ENCODE measurements at places on chromosomes 3 and 15.

DNA sequence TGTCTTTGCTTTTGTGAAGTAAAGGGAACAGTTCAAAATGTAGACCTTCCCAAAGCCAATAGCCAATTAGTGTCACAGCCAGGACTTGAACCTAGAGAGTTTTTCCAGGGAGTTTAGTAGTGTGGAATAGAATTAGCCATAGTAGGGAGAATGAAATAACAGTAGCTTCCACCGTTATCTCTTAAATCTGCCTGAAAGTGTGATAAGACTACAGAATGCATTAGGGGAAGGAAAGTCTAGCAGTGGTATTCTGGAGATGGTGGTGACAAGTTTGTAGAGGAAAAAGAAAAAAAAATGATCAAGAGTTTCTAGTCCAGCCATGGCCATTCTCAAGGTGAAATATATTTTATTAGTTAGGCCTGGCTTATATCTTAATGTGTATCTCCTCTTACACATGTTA lies 13.8 kb downstream of the ATP11B start:
- DNase-seq = no peak

- DNase-seq = no peak
Measured at GRCh38 chr3:126419886-126420786, 25.4 kb downstream of the CFAP100 start.

GRCh38 chr3:34056951-34057390 lies 258.5 kb downstream of the PDCD6IP start:
- DNase-seq = no peak

- no peak for DNase-seq
Measured at GRCh38 chr3:9101286-9101685, 138.0 kb upstream of the RAD18 start.

DNA sequence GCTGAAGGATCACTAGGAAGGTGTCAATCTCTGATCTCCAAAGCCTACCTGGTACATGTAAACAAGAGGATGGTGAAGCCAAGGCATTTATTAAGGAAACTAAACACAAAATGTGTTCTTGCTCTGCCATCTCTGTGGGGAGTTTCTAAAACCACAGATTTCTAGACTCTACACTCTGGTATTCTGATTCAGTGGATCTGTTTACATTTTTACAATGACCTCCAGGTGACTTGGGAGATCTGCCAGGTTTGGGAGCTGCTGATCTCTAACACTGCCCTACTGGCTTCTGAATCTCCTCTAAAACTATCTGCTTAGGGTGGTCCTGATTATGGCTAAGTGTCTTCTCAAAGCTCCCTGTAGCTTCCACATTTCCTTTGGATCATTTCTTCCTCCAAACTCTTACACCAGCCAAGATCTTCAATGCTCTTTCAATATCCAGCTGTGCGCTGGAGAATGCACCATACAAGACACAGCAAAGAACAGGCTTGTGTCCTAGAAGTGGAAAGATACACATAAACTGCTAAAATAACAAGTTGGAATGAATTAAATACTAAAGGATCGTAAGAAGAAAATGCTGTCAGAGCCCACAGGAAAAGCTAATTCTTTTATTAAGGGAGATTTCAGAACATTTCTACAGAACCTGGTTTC lies 72.7 kb downstream of the GREM1 start:
- no peak for DNase-seq

GRCh38 chr3:18126772-18127171 lies 298.4 kb downstream of the SATB1 start:
- no peak for DNase-seq

DNA sequence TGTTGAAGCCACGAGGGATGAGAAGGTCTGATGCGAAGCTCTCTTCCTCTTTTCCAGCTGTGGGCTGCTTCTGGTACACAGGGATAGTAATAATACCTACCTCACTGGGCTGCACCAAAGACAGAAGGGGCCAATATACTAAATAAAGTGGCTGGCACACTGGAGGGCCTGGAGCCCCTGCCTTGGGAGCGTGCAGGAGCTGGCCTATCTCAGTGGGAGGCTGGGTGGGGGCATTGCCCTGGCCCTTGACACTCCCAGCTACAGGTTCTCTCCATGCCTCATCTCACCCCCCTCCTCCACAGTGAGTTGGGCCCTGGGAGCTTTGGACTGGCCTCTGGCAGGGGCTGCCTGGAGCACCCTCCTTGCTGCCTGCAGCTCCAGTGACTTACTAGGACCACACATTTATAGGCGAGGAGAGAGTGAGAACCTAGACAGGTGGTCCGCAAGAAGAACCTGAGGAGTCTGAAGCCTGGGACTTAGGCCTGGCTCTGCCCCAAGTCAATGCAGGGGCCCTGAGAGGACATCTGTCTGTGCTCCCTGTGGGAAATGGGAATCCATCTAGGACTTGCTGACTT lies 1.6 kb downstream of the NOX5 start:
- no peak for DNase-seq

GRCh38 chr3:59856934-59857460 lies 807.2 kb upstream of the CFAP20DC start:
- DNase-seq = no peak

GRCh38 chr3:123733805-123734526 lies 149.1 kb upstream of the HACD2 start:
- DNase-seq = no peak

GRCh38 chr15:87733541-87733941 lies 523.0 kb downstream of the NTRK3 start:
- no peak for DNase-seq

DNA sequence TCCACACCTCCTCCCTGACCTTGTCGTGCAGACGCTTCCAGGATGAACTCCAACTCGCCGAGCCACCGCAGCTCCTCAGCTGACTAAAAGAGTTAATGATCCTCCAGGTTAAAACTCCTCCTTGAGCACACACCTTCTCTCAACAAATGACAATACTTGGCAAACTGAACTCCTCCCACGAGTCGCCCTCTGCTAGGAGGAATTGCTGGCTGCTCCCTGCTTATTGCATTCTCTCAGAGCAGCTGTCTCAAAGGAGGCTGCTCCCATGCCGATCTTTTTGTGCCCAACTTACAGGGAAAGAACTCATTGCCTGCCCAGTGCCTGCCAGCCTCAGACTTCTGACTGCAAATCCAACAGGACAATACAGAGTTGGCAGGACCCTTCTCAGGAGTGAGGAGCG lies at the start of gene ATP13A4:
TSS of gene ATP13A4 (minus strand) at position 85 of the 400 bp plus-strand sequence. CDS start 96 bp downstream, outside the sequence.
- DNase-seq = no peak

- DNase-seq = no peak
Measured at GRCh38 chr3:126663750-126664149, 8.8 kb upstream of the TXNRD3 start.

DNA sequence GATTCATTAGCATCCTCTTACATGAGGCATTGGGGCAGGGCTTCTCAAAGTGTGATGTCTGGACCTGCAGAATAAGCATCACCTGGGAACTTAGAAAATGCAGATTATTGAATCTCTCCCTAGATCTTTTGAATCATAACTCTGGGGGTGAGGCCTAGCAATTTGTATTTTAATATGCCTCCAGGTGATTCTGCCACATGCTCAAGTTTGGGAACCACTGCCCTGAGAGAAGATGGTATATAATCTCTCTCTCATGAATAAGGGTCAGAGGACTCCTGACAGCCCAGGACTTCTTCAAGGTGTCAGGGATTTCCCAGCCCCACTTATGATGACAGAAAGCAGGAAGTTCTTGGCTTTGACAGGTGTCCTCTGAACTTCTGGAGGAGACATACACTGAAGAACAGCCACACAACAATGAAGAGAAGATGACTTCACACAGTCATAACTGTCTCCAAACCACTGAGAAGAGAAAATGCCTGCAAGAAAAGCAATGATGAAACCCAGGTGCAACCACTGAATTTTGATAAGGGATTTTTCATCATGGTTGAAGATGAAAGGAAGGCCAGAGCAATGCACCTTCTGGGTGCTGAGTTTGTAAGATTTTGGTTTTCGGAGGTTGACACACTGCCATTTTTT lies 211.9 kb upstream of the MRPL3 start:
- DNase-seq = no peak

DNA sequence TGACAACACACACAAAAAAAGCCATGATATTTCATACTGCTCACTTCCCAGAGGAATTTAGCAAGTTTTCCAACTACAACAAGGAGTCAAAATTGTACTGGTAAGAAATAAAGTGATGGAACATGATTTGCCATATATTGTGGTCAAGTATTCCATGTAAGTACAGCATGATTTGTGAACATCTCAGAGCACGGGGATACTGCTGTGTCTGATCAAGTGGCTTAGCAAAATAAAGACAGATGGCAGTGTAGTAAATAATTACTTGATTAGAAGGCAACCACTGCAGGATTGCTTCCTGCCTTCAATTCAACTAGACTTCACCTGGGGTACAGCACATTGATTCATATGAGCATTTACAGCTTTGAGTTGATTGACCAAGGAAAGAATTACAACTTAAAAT lies 51.6 kb upstream of the DUT start:
- DNase-seq = no peak

DNA sequence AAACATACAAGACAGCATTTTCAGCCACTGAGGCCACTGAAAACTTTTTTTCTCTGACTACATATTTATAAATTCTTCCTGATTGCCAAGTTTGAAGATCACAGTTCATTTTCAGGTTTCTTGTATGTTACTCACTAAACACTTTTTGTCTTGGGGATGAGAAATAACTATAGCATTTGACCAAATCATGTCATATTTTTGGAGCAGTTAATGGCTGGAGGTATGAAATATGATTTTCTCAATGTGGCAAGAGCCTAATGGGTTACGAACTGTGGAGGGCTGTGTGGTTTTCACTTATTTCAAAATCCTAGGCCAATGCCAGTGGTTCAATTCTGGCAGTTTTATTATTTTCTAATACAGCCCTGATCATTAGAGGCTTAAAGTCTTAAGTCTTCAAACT lies 64.4 kb downstream of the USP13 start:
- no peak for DNase-seq

DNA sequence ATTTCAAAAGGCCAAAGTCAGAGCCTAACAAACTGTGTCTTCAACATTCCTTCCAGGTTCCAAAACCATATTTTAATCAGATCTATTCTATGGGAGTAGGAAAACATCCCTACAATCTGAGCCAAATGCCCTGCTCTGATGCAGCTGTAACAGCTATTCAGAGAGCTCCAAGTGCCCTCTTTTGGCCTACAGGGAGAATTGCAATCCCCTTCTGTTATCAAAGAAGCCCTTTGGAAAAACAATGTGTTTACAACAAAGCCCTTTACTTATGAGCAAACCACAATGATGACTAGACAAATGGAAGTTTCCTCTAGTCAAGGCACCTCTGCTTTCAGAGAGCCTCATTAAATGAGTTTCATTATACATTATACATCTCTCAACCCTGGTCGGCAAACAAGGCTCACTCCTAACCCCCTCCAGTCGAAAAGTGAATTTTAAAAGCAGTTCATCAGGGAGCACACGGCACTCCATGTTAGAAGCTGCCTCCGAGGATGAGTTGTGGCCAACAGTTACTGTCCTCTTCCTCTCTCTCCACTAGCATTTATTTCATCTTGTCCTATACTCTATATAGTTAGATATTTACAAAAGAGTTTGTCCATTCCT lies 42.6 kb upstream of the TMCO5A start:
- DNase-seq = no peak

GRCh38 chr3:139267300-139268246 lies 76.2 kb upstream of the MRPS22 start:
- no peak for DNase-seq

DNA sequence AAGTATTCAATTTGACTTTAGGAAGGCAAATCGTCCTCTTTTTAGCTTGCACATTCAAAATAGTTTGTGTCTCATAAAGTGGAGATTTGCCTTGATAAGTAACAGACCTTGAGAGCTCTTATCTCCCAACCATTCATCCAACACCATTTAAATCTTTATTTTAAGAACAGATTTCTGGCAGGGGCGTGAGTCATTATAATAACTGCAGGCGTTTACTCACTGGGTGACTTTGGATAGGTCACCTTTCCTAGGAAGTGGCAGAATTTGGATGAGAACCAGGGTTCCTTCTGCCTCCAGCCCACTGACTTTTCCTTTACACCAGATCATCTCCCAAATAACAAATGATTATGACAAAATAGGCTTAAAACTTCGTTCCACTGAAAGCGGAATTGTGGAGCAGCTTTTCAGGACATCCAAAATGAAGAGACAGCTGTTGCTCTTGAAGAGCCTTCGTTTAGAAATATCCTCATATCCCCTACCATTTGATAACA lies 5.0 kb downstream of the LMCD1 start:
- DNase-seq = no peak

GRCh38 chr3:4471907-4472306 lies 4.8 kb upstream of the SUMF1 start:
- DNase-seq = no peak

- DNase-seq = no peak
Measured at GRCh38 chr3:147215660-147216059, 190.7 kb downstream of the ZIC4 start.

DNA sequence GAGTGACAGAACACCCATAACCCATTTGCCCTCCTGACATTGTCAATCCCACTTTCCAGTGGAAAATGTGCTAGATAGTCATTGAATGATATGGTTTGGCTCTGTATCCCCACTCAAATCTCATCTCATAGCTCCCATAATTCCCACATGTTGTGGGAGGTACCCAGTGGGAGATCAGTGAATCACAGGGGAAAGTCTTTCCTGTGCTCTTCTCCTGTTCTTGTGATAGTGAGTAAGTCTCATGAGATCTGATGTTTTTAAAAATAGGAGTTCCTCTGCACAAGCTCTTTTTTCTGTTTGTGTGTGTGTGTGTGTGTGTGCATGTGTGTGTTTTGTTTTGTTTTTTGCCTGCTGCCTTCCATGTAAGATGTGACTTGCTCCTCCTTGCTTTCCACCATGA lies 191.7 kb downstream of the ARRDC4 start:
- DNase-seq = no peak

GRCh38 chr15:37537802-37538201 lies 396.6 kb upstream of the TMCO5A start:
- DNase-seq = no peak

DNA sequence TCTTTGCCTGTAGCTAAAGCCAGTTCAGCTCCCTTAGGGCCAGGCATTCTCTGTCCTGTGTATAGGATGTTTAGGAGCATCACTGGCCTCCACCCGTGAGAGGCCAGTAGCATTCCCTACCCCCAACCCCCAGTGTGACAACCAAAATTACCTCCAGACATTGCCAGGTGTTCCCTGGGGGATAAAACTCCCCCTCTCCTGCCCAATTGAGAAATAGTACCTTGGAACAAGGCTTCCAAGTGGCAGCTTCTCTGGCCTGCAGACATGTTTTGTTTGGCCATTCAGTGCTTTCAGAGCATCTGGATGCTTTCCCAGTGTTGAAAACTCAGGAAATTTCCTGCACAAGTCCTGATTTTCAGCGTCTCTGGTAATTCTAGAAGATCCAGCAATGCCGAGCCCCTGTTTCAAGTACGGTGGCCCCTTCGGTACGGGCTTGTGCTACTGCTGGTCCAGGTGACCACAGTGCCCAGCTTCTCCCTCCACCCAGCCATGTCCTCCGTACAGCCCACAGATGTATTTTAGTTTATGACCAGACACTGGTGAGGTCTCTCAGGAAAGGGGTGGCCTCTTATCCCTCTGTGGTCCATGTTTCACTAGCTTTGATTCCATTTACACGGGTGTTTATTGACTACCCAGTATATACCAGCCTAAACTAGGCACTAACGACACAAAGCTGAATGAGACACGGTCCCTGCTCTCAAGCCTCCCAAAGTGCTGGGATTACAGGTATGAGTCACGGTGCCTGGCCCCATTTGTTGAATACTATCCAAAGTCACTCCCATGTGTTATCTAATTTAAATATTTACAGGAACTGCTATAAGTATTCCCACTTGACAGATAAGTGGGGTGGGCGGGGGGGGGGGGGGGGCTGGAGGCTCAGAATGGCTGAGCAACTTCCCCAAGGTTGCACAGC lies 125.4 kb upstream of the RAD18 start:
- no peak for DNase-seq

- DNase-seq = no peak
Measured at GRCh38 chr3:31937225-31937624, 43.8 kb downstream of the OSBPL10 start.

All from activated CD8-positive, alpha-beta memory T cell treated with anti-CD3 and anti-CD28 coated beads for 1 hour (primary cell).